NCI-H774 (cell line): ENCODE measurements at places on chromosomes 7 and 10.

DNA sequence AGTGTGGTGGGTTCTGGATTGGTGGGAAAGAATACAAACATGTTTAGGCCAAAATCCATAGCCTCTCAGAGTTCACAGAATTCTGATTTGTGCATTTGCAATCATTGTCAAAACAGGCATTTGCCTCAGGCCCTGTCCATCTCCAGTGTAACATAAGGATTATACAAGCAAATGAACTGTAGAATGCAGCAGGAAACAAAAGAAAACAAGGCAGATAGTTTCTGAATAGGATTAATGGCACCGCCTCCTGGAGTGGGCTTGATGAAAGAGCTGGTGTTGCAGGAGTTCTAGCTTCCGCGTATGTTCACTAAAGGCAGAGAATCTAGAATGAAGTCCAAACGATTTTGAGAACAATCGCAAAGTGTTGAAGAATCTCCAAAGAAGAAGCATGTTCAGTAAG lies 11.3 kb upstream of the MPP7 start:
- no peak for DNase-seq

DNA sequence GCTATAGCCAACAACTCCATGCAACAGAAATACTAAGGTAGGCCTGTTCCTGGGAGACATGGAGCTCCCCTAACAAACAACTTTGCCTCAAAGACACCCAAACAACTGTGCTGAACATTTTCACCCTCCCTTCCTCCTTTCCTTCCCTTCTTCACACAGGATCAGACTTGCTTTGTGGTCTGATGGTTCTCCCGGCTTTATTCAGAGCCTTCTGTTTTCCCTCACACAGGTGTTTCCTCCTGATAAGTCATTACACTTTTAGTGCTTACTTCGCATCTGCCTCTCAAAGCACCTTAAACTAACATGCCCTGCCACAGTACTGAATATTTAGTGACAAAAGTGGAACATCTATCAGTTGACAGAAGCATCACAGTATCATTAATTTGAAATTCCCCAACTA lies 56.3 kb upstream of the YAE1 start:
- no peak for DNase-seq

DNA sequence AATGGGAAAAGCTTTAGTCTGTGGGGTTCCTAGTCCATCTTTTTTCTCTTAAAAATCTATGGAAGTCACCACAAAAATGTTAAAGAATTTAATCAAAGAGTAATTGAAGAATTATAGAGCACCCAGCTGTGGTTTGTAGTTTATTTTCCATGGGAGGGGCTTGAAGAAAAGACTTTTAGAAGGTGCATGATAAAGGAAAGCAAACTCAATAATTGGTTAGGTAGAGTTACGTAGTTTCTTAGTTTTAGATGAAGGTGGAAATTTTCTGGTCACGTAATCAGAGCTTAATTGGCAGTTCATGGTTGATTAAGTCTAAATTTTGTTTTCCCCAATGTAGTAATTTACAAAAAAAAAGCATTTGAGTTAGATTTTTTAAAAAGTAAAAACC lies 724 bp downstream of the ZNF107 start:
- no peak for DNase-seq

DNA sequence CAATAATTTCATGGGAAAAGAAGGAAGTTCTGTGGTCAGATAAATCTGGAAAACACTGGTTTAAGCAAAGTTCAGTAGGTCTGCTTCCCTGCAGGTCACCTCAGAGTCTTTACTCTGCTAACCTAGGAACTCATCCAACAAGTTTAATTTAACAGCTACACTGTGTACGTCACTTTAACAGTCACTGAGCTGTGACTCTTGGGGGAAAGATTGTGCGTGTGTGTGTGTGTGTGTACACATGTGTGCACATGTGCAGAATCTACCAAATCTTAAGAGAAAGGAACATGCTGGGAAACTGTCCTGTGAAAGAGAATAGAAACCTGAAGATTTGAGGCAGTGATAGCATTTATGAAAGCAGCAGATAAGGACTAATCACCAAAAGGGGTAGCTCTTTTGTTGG lies 62.6 kb downstream of the IKZF1 start:
- DNase-seq, result no peak

GRCh38 chr10:74612195-74612594 lies 214.2 kb upstream of the KAT6B start:
- no peak for DNase-seq

DNA sequence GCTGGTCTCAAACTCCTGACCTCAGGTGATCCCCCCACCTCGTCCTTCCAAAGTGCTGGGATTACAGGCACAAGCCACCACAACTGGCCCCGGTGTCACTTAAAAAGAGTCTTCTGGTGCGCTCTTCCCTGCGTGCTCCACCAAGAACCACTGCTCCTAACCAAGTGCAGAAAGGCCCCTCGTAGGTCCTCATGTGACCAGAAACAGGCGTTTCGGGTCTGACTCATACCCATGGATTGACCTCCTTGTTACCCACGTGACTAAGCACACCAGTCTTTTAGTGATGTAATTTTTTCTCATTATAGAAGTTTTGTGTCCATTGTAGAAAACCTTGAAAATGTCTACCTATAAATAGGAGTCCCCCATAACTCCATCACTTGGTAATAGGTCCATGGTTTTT lies 13.9 kb downstream of the FKBP6 start:
- no peak for DNase-seq

GRCh38 chr10:124231168-124232155 lies 138.1 kb upstream of the CHST15 start:
- DNase-seq, result no peak

GRCh38 chr10:27369880-27370279 lies 129.3 kb upstream of the ACBD5 start:
- no peak for DNase-seq

DNA sequence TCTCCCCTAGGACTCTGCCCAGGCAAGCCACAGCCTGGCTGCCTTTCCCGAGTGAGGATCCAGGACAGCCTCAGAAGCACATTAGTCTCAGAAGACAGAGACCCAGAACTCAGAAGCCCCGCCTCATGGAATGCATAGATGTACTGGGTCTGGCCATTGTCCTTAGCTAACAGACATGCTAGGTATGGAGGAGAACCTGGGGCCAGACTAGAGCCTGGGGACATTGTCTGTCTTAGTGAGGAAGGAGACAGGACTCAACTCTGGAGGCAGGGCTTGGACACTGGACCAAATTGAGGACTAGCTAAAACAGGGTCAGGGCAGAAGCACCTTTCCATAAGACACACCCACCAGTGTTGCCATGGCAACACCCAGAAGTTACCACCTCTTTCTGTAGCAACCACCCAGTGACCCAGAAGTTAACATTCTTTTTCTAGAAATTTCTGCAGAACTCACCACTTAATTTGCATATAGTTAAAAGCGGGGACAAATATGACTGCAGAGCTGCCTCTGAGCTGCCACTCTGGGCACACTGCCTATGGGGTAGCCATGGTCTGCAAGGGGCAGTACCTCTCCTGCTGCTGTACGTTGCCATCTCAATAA lies 27.5 kb downstream of the TLX1 start:
- no peak for DNase-seq

DNA sequence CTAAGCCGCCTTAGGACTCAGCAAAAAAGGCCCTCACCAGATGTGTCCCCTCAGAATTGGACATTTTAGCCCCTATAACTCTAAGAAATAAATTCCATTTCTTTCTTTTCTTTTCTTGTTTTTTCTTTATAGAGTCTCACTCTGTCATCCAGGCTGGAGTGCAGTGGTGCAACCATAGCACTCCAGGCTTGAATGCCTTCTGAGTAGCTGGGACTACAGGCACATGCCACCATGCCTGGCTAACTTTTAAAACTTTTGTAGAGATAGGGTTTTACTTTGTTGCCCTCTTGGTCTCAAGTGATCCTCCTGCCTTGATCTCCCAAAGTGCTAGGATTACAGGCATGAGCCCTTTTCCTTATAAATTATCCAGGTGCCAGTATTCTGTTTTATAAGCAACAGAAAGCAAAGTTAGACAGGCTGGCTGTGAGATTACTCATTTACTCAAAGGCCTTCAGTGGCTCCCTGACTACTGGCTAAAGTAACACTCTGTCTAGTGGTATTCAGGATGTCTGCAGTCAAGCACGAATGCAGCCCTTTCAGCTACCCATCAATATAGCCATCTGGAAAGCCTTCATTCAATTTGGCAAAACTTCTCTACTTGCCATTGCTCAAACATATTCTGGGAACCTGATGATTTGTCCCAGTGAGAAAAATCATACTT lies 128.6 kb downstream of the ICA1 start:
- no peak for DNase-seq

GRCh38 chr7:123120286-123120685 lies 79.5 kb downstream of the SLC13A1 start:
- no peak for DNase-seq

GRCh38 chr10:93378997-93379730 lies 103.0 kb downstream of the MYOF start:
- DNase-seq, result no peak

- no peak for DNase-seq
Measured at GRCh38 chr10:62527019-62527827, 153.1 kb downstream of the ZNF365 start.

DNA sequence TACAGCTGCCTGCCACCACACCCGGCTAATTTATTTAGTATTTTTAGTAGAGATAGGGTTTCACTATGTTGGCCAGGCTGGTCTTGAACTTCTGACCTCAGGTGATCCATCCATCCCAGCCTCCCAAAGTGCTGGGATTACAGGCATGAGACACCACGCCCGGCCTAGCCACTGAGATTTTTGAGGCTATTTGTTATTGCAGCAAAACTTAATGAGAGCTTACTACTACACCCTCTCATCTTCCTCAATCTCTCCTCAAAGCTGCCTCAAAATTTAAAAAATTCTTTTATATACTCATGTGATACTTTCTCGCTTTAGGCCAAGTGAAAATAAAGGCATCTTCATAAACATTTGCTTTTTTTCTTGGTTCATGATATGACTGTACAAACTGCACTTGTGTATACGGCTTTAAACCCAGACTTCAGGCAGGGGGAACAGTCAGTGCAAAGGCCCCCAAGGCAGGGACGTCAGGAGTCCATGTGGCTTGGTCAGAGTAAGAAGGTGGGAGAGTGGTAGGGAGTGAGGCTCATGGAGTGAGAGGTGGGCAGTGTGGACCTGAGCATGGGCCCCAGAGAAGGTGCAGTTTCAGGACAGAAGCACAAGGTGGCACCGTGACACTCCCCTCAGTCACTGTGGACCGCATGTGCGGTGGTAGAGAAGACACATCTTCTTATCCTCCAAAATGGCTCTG lies 55.5 kb downstream of the SYPL1 start:
- peak; percentile 58 for DNase-seq

GRCh38 chr10:128421371-128422160 lies 295.3 kb upstream of the MKI67 start:
- no peak for DNase-seq

- no peak for DNase-seq
Measured at GRCh38 chr10:124742413-124743190, 1.6 kb downstream of the FAM53B start.

DNA sequence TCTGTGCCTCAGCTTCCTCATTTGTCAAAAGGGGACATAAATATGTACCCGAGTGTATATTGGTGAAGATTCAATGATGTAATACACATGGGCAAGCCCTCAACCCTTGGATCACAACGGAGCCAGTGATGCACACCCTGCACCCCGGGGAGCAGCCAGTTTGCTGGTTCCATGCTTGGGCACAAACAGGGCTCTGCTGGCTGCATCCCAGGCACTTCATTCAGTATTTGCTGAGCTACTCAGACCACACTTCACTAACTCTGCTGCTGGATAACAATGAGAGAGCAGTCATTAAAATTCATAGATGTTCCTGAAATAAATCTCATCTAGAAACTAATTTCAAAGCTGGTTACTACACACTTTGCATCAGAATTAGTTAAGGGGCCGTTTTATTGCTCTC lies 72.0 kb downstream of the SCRN1 start:
- DNase-seq, result no peak

- DNase-seq, result no peak
Measured at GRCh38 chr7:30465046-30465810, 13.4 kb downstream of the NOD1 start.

GRCh38 chr7:134071355-134072331 lies 55.5 kb upstream of the LRGUK start:
- DNase-seq, result no peak

DNA sequence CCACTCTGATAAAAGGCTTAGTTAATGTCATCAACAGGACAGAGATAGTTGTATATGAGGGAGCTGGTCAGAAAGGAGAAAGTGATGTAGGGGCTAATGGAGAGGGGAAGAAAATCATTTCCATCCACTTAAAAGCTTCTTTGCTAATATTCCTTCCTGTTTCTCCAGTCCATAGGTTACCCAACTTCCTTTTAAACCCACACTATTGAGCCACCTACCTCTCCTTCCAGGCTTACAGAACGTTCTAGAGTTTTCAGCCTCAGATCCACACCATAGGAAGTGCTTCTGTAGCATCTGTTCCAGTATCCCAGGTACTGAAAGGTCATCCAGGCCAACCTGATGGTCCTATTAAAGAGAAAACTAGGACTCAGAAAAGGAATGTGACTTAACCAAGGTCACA lies 28.2 kb downstream of the STRIP2 start:
- DNase-seq, result no peak

DNA sequence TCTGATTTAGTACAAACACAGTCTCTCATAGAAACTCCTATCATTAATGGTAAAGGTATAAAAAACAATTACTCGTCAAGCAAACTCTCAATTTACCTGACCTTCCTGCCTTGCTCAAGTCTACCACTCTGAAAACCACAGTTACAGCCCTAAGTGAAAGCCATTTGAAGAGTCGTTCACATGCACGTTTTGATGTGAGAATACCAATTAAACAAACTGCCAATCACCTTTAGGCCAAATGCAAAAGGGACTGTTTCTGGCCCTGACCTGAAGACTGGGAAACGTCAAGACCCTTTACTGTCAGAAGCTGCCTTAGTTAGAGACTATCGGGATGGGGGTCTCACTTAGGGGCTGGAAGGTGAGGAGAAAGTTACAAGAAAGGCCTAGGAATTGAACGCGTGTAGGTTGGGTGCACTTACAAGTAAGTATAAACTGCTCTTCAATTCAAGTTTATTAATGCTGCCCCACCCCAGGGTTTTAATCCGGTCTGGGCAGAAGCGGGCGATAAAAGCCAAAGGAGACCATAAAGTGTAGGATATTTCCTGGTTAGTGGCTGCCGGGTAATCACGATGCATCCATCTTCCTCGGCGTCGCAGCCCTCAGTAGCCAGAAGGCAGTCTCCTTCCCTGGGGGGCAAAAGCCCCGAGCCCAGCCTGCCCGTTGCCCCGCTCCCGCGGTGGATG lies 935 bp downstream of the TM9SF3 start:
- no peak for DNase-seq

DNA sequence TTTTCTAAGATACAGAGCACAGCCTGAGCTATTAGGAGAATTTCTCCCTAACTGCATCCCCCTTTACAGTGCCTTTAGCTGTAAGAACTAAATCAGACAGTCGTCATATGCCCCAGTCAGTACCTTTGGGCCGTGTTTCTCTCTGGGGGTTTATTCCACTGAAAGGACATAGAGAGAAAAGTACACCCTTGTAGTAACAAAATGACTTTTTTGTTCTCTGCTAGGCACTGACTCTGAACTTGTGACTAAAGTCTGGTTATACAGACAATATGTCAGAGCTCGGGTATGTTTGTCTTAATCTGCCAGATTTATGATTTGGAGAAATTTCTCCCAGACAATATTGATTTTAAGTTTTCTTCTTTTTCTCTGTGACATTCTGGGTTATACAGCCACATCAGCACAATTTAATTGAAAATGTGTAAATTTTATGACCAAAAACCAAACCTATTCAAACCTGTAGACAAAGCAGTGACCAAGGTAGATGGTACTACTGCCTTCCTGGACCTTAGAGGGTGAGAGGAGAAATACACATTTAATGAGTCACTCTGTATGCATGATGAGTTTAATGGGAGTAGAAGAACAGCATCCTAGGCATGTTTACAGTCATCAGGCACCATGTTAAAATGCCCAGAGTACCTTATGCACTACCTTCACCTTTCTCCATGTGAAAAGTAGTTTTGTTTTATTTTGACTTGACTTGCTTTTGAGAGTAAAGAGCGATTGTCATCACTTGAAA lies 156.1 kb upstream of the PLXDC2 start:
- no peak for DNase-seq
